Right cardiac atrium (tissue), 5 donors: ENCODE measurements at places on chromosomes 2 and 18. TPM values are rescaled to one million over a fixed set of nuclear protein-coding genes. Genes with fewer than 3 reads are reported as not detected.

DNA sequence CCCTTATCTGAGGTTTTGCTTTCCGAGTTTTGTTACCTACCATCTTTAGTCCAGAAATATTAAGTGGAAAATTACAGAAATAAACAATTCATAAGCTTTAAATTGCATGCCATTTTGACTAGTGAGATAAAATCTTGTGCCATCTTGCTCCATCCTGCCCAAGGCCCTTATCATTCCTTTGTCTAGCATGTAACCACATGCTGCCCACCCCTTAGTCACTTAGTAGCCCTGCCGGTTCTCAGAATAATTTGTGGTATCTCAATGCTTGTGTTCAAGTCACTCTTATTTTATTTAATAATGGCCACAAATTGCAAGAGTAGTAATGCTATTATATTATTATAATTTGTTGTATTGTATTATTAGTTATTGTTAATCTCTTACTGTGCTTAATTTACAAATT is 36.8 kb upstream of the VPS54 start:
- DNase-seq = no peak

GRCh38 chr2:28496781-28497180 is 921 bp downstream of the PLB1 start:
- DNase-seq = no peak

DNA sequence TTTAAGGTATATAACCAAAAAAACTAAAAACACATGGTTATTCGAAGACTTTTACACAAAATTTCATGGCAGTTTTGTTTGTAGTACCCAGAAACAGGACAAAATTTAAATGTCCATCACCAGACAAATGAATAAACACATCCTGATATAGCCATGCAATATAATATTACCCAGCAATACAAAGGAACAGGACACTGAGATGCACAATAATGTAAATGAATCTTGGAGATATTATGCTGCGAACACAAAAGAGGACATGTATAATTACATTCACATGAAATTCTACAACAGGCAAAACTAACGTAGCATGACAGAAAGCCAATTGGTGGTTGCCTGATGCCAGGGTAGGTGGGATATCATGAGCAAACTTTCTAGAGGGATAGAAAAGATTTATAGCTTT is 92.4 kb upstream of the OTX1 start:
- DNase-seq = no peak

DNA sequence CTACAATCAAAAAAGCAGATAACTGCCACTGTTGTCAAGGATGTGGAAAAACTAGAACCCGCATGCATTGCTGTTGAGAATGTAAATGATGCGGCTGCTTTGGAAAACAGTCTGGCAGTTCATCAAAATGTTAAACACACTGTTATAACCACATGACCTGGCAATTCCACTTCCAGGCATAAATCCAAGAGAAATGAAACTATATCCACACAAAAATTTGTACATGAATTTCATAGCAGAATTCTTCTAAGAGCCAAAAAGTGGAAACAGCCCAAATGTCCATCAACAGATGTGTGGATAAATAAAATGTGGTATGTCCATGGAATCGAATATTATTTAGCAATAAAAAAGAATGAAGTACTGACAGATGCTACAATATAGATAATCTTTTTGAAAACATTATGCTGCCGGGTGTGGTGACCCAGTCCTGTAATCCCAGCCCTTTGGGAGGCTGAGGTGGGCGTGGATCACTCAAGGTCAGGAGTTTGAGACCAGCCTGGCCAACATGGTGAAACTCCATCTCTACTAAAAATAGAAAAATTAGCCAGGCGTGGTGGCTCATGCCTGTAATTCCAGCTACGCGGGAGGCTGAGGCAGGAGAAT is 32.0 kb downstream of the ERCC3 start:
- no peak for DNase-seq

- no peak for DNase-seq
Observed at GRCh38 chr2:85427300-85427835, 8.9 kb downstream of the SH2D6 start.

GRCh38 chr2:102366406-102367112 is 11.0 kb downstream of the IL18R1 start:
- no peak for DNase-seq

- DNase-seq = no peak
Observed at GRCh38 chr2:58680755-58681310, 439.7 kb upstream of the FANCL start.

DNA sequence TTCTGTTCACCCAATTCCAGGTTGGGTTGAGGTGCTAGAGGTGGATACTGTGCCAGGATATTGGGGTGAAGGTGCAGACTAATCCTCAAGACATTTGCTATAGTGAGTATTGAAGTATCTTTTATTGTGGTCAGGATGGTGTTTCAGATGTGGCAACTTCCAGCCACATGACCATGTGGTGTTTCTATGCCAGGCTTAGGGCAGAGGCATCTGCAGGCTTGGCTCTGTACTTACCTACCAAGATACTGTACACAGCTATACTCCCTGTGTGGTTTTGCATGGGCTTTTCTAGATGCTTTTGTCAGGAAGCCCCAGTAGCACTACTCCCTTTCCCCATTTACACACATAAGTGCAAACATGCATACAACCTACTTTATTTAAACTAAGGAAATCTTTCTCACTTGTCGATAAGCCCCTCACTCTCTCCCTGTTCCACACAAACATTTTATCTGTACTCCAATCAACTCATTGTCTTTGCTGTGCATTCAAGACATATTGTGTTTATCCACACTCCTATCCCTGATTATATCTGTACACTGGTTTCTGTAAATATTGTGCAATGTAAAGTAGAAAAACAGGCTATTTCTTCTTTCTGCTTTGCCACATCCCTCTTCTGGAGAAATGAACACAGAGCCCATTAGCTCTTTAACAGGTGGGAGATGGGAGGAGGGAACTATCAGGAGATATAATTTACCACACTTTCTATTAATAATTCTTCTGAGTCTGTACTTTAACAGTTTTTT is 12.3 kb downstream of the ARL6IP6 start:
- DNase-seq = no peak

DNA sequence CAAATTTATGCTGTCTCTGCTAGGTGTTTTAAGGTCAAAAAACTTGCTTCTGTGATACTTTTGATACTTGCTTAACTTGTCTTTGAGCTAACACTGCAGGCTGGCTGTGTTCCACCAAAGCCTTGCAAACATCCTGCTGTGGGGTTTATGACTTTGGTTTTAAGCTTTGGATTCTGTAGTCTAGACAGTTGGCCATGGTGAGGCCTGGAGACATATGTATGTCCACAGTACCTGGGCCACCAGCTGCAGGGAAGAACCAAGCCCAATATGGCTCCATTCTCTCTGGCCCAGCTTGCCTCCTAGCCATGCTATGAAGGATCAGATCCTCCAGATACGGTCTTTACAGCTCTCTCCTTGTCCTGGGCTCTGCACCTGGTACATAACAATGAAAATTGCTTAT is 113.9 kb downstream of the INO80D start:
- DNase-seq = no peak

DNA sequence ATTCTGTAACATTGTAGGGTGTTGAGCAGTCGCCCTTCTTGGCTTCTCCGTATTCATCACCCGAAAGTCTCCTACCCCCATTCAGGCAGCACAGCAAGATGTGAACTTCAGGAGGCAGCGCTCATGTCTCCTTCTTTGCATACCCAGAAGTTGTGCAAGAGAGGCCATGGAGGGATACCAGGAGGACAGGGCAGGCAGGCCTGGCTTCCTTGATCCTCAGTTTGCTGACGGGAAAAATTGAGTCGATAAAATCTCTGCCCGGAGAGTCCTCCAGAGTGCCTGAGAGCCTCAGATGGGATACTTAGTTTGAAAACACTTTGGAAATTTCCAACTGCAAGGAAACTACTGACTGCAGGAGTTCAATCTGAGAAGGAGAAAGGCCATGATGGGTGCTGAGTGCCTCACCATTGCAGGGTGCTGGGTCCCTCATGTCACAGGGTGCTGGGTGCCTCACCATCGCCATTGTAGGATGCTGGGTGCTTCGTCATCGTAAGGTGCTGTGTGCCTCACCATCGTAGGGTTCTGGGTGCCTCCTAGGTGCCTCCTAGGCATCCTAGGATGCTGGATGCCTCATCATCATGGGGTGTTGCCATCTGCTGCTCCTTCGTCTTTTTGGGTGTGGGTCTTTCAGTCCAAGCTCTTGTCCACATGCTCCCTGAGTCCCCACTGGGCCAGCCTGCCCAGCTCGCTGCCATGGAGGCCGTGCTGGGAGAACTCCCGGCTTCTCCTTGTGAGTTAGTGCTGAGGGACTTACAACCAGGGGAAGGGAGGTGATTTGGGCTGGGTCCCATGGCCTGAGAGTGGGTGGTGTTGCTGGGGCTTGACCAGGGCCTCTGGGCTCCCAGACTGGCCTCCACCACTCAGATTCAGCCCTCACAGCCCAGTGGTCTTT is 162.4 kb downstream of the DDX1 start:
- DNase-seq = no peak

Gene ALK
- 0.05 TPM for polyA plus RNA-seq

Gene DSC2
- polyA plus RNA-seq = 6.6 TPM

Gene XIRP2
- polyA plus RNA-seq = 50.4 TPM

Gene SERPINB10
- not detected for polyA plus RNA-seq

Gene MYCN
- polyA plus RNA-seq = 0.29 TPM
